ENCODE measurements at places on chromosomes 12 and 14.

- DNase-seq, result no peak
Measured at GRCh38 chr12:8561011-8561410, 20.3 kb upstream of the CLEC4E start.

GRCh38 chr14:68523989-68524725 lies 268.7 kb downstream of the ZFP36L1 start:
- DNase-seq, result no peak

GRCh38 chr12:108773798-108774788 lies 42.8 kb upstream of the CORO1C start:
- peak; percentile 90 for DNase-seq

DNA sequence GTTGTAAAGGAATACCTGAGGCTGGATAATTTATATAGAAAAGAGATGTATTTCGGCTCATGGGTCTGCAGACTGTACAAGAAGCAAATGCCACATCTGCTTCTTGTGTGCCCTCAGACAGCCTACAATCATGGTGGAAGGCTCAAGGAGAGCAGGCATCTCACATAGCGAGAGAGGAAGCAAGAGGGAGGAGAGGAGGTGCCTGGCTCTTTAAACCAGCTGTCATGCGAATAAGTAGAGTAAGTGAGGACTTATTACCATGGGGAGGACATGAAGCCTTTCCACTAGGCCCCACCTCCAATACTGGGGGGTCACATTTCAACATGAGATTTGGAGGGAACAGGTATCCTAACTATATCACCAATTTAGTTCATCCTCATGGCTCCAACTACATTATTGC lies 118.7 kb downstream of the ACSS3 start:
- DNase-seq, result no peak

- DNase-seq, result no peak
Measured at GRCh38 chr14:68687746-68688145, 105.1 kb downstream of the ZFP36L1 start.

DNA sequence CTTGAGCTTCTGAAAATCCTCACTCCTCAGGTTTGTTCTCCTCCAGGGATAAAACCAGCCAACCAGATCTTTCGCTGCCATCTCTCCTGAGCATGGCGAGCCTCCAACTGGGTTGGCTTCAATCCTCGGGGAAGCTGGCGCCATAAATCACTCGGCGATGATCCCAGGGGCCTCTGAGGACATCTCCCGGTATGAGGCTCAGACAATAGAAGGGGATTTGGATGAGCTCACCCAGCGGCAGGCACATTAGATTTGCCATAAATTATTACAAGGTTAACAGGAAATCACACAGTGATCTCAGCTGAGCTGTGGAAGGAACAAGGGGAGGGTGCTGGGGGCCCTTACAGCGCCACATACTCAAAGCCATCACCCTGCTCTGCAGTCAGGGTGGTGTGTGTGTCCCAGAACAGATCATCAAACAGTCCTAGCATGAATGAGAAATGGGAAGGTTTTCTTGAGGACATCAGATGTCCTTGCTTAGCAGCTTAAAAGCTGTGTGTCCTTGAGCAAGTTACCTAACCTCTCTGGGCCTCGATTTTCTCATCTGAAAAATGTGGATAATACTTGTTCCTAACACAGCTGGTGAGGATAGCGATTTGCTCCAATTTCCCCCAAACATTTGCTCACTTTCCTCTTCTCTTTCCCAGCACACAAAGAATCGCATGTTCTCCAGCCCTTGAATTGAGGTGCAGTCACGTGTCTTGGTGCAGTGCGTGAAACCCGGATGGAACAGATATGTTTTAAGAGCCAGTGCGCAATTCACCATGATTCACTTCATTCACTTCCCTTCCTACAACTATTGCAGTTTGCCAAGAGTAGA lies 142.8 kb downstream of the SCARB1 start:
- DNase-seq, result peak; percentile 95

DNA sequence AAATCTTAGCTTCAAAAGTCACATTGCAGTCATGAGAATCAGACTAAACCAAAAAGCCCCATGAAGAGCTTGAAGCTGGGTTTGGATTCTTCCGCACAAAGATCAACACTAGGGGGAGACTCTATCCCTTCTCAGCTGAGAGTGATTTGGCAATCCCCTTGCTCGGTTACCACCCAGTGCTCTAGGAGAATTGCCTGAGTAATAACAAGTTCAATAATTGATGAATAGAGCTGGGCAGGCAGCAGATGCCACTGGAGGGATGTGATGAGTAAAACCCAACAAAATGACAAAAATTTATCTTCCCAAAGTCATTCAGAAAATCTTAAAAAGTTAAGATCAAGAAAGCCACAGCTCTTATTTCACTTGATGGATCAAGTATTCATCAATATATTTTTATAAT lies 185.6 kb upstream of the ARID2 start:
- peak; percentile 12 for DNase-seq

DNA sequence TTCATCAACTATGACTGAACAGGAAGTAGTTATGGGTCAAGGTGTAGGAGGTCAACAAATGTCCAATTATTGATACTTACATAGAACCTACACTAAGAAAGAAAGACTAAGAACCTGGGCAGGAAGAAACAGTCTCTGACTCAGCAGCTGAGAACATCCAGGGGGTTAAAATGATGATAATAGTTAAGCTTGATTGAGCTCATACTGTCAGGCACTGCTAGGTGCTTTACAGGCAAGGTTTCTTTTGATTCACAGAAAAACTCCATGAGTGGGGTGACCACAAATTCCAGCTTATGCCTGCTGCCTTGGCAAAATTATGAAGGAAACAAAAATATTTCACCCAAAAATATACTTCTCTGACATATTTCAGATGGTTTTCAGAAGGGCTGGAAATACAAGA lies 75.0 kb downstream of the ACADS start:
- DNase-seq, result no peak

DNA sequence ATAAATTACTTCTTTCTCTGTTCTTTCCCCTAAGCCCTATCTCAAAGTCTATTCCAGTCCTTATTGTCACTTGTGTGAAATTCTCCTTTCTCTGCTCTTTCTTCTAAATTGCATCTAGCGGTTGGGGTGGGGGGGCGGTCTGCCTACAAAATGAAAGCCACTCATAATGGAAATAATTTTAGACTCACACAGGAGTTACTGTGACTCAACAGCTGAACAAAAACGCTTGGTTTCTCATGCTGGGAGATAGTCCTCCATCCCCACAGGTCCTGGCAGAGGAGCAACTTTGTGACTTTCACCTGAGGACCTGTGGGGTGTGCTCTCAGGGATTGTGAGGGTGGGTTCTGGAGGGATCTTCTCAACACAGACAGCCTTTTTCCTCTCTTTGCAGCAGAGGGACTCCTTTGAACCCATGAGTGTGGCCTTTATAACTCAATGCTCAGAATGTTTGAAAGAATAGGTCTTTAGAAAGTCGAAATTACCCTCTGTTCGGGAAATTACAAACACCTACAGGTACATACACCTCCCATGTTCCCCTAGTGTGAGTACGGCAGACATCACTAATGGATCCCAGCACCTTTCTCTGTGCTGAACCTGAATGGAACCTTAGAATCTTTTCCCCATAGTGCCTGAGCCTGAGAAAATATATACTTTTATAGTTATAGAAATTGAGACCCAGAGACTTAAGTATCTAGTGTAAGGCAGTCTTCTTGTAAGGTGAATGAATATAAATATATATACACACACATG lies 109.7 kb downstream of the CHST11 start:
- DNase-seq, result no peak

DNA sequence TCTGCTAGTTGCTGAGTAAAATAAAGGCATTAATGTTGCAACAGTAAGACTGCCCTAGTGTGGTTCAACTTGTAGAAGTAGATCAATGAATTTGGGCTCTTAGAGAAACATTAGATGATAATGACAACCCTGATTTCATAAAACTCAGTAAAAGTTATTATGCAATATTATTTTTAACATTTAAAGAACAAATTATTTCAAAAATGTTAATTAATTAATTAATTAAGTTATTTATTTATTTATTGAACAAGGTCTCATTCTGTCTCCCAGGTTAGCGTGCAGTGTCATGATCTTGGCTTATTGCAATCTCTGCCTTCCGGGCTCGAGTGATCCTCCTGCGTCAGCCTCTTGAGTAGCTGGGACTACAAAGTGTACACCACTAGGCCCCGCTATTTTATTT lies 1016.4 kb downstream of the VRK1 start:
- DNase-seq, result no peak

DNA sequence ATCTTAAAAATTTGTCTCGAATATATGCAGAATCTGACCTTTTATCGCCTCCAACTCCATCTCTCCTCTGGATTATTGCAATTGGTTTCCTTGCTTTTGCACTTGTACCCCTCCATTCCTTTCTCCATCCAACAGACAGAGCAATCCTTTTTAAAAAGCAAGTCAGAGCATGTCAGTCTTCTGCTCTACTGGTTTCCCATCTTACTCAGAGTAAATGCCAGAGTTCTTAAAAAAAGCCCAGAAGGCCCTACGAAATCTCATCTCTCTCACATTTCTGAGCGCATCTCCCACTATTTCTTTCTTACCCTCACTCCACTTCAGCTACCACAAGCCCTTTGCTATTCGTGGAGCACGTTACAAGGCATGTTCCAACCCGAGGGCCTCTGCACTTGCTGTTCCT lies 236.9 kb upstream of the DDHD1 start:
- DNase-seq, result no peak

GRCh38 chr14:92993302-92993701 lies 70.4 kb downstream of the CHGA start:
- DNase-seq, result no peak

GRCh38 chr14:100725587-100726387 lies 905 bp upstream of the DLK1 start:
- no peak for DNase-seq

GRCh38 chr12:47833591-47834012 lies 13.9 kb upstream of the HDAC7 start:
- DNase-seq, result no peak

- no peak for DNase-seq
Measured at GRCh38 chr12:121534495-121535148, 46.2 kb downstream of the KDM2B start.

DNA sequence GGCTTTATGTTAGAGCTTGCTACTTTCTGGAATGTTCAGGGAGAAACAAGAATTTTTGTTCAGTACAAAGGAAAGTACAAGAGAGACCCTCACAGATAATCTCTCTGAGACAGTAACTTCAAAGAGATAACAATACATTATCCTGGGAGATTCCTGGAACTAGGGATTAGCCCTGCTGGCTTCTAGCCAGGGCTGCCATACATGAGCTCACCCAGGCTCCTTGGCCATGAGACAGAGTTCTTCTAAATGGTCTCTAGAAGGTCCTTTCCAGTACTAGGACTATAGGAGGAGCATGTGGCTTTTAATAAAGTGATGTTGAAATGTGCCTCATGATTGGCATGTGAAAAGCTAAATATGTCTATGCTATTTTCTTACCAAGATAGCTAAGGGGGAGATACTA lies 342.5 kb downstream of the EMP1 start:
- no peak for DNase-seq

GRCh38 chr14:77044783-77045237 lies 16.3 kb upstream of the IRF2BPL start:
- no peak for DNase-seq

- DNase-seq, result peak; percentile 96
Measured at GRCh38 chr12:103334466-103334865, 161.3 kb downstream of the C12orf42 start.

DNA sequence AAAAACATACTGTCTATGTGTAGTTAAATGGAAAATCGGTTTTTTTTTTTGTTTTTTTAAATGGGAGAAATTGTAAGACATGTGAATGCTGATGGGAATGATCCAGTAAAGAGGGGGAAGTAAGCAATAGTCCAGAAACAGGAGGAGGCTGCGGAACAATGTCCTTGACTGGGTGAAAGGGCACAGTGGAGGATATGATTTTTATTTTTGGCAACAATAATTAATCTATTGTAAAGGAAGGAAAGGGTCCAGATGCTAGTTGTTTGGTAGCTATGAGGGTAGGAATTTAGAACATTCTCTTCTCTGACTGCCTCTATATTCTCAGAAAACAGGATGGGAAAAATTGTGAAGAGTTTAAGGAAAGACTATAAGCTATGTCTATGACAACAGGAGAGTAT lies 76.6 kb downstream of the RPL10L start:
- no peak for DNase-seq

GRCh38 chr12:23950210-23950774 lies 822 bp upstream of the SOX5 start:
- peak; percentile 45 for DNase-seq

DNA sequence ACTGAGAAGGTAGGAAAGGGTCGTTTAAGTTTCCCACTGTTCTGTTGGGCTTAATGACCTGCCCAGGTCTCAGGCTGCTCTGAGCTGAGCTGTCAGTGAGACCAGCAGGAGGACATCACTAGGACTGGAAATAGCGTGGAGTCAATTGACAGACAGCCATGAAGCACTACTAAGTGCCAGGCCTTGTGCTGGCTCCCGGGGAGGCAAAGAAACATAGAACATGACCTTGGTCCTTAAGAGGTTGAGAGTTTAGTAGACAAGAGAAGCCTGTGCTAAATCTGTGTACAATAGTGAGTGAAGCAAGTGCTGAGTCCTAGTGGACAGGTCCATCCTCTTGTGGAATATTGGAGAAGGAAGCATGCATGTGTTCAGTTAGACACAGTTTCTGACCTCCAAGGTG lies 239.2 kb downstream of the CACNA1C start:
- no peak for DNase-seq

DNA sequence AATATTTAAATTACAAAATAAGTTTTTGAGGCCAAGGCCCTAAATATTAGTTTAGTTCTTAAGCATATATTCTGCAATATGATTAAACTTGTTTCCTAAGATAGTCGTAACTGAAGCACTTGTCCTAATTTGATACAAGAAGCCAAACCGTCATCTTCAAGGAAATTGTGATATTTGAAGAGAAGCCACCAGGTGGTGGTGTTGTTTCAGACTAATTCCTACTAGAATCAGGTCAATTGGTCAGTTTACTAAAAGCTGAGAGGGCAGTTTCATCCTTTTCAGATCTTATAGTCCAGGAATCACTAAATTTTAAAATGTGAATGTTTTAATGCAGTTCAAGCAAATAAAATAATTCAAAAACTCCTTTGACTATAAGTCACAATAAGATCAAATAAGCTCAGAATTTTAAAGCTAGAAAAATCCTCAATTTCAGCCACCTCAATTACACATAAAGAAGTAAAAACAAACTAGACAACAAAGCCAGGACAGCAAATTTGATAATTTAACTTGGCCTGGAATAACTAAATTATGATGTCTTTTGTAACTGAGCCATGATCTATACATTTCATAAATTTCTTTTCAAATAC lies 7.1 kb upstream of the ARL1 start:
- DNase-seq, result peak; percentile 54

GRCh38 chr14:77542421-77543239 lies 44.0 kb upstream of the ISM2 start:
- DNase-seq, result no peak
